Activated CD4-positive, alpha-beta T cell treated with anti-CD3 and anti-CD28 coated beads, Interleukin-2, amount 10 ng/mL, durations not matched to agents 7 days and 5 days (primary cell): ENCODE measurements at places on chromosomes 13 and 19. TPM values are rescaled to one million over a fixed set of nuclear protein-coding genes. Genes with fewer than 3 reads are reported as not detected.

The CYP4F22 gene
- 0.87 TPM for total RNA-seq

GRCh38 chr19:5893296-5893903 is 10.2 kb downstream of the NDUFA11 start:
- DNase-seq: no peak

- no peak for DNase-seq
These were observed 2235.7 kb upstream of the PCDH20 start for GRCh38 chr13:63651394-63651793.

The SLITRK5 gene
- total RNA-seq: not detected
